CD4-positive, alpha-beta T cell (primary cell): ENCODE measurements at places on chromosomes 2 and 18. TPM values are rescaled to one million over a fixed set of nuclear protein-coding genes. Genes with fewer than 3 reads are reported as not detected.

- no peak for DNase-seq
These were observed 2.5 kb upstream of the DES start for GRCh38 chr2:219415580-219416234.

- no peak for DNase-seq
These were observed 62.0 kb downstream of the HNRNPLL start for GRCh38 chr2:38540580-38541286.

DNA sequence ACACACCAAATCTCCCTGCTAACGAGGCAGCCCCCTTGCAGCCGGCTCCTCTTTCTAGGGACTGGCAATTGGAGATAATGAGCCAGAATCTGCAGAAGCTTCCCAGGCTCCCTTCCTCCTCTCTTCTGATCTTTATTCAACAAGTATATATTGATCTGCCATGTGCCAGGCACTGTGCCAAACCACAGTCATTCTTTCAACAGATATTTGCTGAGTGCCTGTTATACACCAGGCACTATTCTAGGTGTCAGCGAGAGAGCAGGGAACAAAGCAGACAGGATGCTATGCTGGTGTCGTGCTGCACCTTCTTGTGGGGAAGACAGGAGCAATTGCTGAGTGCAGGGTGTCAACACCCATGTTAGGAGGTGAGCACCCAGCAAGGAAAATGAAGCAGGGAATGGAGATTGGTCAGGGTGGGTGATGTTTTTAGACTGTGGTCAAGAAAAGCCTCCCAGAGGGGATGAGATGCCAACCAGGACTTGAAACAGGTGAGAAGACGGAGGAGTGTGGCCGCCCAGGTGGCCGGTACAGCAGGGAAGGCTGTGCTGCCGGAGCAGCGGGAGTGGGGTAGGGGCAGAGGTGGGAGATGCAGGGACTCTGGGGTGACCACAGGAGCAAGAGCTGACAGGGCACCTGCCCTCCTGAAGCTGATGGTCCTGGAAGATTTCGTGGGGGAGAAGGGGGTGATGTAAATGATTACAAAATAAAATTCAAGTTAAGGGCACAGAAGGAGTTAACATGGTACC, 307.6 kb upstream of the RAB12 start:
- no peak for DNase-seq

Gene HOXD4
- not detected for total RNA-seq

Gene ANKRD62
- not detected for total RNA-seq

Gene LOXL3
- not detected for total RNA-seq

Gene IL1R2
- 0.31 TPM for total RNA-seq

Gene VWC2L
- total RNA-seq, result not detected

Gene CRYGC
- total RNA-seq, result not detected
